Posterior cingulate gyrus (tissue), 11 donors: ENCODE measurements at places on chromosomes 4 and X.

DNA sequence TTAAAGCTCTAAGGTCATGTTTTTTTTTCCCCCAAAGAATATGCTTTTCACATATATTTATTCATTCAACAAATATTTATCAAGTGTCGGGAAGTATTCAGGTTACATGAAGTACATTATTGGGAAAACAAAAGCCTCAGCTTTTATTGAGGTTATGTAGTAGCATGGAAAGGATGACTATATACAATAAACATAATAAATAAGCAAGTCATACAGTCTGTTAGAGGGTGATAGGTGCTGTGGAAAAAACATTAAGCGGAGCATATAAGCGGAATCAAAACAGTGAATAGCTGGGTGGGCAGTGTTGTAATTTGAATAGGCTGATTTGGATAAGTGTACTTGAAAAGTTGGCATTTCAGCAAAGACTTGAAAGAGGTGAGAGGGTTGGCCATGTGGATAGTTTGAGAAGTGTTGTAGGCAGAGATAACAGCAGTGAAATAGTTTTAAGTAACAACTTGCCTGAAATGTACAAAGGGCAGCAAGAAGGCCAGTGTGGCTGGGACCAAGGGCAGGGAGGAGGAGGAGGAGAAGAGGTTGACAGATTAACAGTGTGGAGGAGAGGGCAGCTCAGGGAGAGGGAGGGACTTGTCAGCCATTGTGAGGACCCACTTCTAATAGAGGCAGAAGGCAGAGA lies 558.7 kb downstream of the SPRY1 start:
- no peak for DNase-seq

DNA sequence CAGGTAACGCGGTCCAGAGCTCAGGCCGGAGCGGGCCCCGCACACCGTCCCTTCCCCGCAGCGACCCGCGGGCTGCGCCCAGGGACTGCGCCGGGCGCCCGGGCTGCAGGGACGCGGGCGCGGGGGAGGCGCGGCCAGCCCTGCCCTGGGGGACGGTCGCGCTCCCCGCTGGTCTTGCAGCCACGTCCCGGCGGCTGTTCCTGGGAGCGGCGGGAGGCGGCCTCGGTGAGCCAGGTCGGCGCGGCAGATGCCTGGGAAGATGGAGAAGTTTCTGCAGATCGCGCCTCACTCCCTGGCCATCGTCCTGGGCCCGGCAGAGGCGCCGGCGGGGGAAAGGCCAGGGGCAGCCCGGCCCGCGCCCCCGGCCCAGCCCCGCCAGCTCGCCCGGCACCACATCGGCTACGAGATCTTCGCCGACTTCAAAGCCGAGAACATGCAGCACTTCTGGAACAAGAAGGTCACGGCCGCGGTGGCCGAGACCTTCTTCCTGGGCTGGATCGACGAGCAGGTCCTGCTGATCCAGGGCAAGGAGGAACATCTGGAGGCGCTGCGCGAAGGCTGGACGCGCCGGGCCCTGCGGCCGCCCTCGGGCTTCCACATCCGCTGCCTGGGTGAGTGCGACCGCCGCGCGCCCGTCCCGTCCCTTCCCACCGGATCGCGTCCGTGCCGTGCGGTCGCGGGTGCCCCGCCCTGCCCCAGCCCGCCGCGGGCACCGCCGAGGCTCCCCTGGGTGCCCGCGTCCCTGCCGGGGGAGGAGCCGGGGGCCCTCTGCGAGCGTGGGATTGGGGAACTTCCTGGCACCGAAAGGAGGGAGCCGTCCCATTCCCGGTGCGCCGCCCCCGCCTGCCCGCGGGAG lies 107.4 kb upstream of the STOX2 start:
- DNase-seq: peak; percentile 76

DNA sequence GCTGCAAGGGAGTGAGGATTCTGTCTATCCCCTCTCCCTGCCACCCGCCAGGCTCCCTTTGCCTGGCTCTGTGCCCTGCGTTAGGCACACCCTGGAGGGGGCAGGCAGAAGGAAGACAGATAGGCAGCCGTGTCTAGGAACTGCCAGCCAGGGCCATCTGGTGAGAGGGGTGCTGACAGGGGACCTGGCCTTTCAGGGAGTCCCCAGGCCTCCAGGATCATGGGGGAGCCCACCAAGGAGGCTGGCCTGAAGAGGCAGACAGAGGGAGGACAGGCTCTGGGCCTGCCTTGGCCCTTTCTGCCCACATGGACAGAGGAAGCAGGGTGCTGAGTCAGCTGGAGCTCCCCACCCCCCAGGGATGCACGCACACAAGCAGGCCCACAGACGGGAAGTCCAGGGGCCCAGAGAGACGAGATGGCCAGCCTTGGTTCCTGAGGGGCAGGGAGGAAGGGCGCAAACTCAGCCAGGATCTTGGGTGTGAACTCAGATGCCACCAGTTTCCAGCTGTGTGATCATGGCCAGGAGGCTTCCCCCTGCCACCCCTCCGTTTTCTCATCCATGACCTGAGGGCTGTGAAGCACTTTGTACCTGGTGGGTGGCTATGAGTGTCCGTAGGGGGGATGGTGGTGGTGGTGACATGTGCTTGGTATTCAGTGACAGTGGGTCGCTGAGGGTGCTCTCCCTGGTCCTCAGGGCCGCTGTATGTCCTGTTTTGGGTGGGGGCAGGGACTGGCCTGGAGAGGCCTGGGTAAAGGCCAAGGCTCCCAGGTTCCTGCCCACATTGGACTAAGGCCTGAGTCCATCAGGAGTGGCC lies 1.8 kb downstream of the SH3BP2 start:
- no peak for DNase-seq

DNA sequence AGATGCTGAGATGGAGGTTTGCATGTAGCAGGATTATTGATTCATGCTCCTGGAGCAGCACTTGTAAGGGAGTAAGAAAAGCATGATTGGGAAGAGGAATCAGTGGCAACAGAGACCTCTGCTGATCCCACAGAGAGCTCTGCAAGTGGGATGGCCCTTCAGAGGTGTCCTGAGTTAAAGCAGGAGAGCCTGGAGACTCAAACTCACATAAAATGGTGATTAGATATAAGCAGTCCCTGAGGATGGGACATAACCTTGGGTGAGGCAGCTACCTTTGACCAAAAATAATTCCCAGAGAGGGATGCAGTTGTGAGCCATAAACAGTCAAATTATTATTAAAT lies 25.4 kb upstream of the BMPR1B start:
- no peak for DNase-seq

DNA sequence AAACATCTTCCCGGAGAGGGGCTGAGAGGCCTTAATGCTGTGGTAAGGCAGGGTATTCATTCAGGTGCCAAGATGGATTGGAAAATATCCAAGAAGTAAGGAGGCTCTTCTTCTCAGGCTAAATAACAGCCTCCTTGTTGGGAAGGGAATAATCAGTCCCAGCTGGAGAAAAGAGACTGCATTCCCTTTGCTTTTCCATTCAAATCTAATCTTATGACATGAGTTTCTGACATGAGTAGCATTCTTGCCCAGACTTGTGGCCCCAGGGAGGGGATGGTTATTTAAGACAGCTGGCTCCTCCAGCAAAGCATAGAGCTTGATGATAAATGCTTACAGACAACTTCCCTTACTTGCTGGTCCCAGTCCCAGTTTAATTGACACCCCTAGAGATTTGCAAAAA lies 98.3 kb downstream of the DCLK2 start:
- DNase-seq: no peak

DNA sequence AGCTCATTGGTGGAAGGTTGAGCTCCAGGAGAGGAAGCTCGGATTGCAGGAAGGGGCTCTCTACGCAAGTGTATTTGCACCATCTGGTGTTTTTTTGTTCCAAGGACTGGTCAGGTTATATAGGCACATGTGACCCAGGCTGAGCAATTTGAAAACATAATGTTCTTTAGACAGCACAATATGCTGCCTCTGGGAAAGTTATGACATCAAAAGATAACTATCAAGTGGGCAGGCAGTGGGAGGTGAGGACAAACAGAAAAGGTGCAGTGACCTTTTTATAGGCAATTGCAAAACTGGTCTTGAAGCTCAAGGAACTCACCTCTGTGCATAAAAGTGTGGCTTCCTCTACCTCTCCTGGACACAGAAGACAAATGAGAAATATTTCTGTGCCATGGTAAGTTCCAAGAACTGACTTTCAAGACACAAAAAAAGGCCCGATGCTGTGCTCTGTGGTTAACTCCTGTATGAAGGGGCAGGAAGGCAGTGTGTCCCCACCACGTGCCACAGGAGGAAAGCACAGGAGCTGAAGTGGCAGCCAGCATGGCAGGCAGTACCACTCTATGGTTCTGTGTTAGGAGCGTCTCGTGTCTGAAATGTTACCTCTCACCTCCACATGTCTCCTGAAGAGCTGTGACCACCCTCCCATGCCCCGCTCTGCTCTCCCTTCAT lies 128.6 kb downstream of the SHROOM3 start:
- DNase-seq: no peak

GRCh38 chrX:154724993-154725756 lies 25.7 kb downstream of the GAB3 start:
- no peak for DNase-seq

DNA sequence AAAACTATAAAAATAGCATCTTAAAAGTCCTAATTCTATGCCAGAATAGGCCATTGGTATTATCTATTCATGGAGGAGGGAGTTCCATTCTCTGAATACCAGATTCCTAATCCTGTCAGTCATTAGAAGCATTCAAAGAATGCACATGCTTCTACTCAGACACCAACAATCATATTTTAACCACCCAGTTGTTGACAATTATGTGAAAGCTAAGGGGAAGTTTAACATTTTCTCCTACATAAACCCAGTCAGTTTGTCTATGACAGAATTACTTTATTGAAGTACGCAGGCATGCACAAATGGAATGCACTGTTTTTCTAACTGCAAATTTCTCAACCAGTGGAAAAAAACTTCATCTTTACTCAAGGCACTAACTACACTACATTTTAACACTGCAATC lies 69.6 kb upstream of the MTNR1A start:
- no peak for DNase-seq

DNA sequence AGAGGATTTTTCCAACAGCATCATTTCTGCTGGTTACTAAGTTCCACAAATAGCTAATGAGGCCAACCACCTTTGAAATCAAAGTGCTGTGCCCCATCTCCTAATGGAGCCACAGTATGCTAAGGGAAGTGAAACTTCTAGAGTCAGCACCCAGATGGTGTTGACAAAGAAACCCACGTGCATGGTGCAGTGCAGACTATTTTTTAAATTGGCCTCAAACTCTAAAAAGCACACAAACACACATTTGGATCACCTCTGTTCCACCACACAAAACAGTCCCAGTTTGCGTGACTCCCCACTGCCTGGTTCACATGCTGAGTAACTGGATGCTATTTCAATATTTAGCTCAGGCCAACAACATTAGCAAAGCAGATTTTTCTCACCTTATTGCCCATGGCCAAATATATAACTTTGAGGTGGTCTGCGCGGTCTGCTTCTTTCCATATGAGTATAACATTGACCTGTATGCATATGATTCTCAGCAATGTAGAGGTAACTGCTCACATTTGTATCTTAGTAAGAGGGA lies 69.9 kb downstream of the AMELX start:
- DNase-seq: no peak

DNA sequence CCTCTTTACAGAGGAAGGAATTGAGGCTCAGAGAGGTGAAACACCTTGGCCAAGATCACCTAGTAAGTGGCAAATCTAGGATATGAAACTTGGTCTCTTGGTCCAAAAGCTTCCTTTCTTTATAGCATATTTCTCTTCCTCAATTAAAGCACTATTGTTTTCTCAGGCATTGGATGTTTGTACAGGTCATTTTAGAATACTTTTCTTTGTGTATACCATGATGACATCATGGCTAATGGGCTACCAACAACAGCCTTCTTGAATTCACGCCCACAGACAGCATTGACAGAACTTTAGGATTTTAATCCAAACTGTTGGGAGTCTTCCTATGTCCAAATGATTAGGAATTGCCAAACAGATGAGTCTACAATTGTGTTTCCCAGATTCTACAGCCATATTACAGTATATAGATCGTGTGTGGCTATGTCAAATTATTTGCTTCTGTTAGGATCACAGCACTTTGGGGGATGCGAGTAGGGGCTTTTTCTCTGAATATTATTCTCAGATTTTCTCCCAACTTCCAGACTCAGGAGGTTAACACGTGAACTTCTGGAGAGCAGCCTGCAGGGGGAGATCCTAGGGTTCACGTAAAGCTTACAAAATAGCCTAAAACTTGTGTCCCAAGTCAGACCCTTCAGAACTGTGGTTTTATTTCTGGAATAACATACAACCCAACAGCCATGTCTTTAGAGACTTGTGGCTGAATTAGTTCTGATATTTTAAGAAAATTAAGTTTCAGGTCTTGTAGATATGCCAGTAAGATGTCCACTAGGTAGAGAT lies 191.8 kb downstream of the SHROOM3 start:
- DNase-seq: no peak

DNA sequence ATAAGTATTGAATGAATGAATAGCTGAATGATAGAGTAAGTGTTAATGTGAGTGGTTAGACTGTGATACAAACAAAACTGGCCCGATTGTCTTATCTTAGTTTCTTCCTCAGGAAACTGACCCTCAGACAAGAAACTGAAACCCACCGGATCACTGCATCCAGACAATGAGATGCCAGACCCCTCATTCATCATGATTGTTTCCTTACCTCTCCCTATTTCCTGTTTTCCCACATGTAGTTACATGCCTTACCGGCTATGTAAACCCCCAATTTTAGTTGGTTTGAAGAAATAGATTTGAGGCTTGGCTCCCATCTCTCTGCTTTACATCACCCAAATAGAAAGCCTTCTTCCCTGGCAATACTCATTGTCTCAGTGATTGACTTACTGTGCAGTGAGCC lies 218.9 kb upstream of the PPP1R2C start:
- no peak for DNase-seq

DNA sequence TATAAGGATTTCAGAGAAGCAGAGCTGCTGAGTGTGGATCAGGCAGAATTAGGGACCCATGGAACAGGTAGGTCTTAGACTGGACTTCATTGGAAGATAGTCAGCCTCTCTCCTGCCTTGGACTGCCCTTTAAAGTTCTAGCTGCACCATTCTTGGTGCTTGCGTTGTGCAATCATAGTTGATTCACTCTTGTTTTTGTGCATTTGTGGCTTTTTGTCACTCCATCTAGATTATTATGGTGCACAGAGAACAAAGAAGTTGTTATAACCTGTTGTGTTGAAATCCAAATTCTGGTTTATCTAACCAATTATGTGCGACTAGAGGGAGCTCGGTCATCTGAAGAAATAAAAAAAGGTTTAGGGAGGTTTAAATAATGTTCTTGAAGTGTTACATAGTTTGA lies 59.3 kb downstream of the JADE1 start:
- DNase-seq: no peak

GRCh38 chr4:47972181-47972580 lies 44.3 kb downstream of the CNGA1 start:
- no peak for DNase-seq

GRCh38 chr4:103892586-103892985 lies 172.8 kb upstream of the TACR3 start:
- DNase-seq: no peak

DNA sequence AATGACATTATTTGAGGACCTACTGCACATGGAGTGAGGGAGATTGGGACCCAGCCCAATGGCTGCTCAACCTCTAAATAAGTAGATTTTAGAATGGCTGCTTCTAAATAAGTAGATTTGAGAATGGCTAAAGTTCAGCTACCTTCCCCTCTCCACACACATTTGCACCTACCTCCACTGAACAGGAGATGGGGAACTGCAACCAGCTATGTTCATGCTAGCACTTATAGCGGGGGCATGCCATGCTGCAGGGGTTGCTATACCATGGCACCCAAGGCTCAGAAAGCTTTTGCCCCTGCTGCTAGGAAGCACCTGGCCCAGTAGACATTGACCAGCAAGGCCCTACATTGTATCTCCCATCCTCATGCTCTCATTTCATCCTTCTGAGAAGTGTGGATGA lies 70.2 kb upstream of the MAOA start:
- DNase-seq: no peak
